ENCODE measurements at places on chromosomes 7 and 10.

- DNase-seq: no peak
Measured at GRCh38 chr10:131083915-131084790, 227.4 kb downstream of the TCERG1L start.

GRCh38 chr7:148515237-148515636 is 75.3 kb upstream of the C7orf33 start:
- no peak for DNase-seq

GRCh38 chr10:1872151-1872726 is 134.9 kb upstream of the ADARB2 start:
- no peak for DNase-seq

GRCh38 chr10:89362929-89363328 is 14.9 kb upstream of the IFIT1B start:
- no peak for DNase-seq

DNA sequence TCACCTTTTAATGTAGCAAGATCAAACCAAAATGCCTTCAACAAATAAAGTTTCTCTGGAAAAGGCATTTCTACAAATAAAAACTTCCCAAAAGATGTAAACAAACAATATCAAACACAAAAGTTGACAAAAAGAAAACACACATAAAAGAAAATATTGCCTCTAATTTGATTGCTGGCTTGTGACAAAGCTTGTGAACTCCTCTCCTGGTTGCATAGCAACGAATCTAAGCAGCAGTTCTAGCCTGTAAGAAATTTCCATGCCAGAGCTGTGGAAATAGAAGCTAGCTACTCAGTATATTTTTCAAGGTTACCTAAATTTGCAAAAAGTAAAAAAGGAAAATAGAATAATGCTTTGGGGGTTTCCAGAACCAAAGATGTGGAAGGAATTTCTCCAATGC is 173.9 kb upstream of the CDK1 start:
- DNase-seq: no peak

DNA sequence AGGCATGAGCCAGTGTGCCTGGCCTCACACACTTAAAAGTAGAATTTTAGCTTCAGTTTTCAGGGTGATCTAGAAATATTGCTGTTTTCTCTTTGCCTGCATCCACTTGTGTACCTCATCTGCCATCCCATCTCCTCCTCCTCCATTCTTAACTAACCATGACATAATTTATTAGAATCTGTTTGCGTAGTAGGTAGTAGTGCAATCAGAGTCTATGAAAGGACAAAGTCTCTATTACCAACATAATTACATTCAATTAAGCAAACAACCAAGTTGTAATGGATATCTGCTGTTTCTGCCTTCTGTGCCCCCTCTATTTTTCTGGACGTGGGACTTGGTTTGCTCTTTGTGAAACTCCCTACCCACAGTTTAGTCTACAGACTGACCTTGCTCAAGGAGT is 72.9 kb downstream of the CDK14 start:
- no peak for DNase-seq

DNA sequence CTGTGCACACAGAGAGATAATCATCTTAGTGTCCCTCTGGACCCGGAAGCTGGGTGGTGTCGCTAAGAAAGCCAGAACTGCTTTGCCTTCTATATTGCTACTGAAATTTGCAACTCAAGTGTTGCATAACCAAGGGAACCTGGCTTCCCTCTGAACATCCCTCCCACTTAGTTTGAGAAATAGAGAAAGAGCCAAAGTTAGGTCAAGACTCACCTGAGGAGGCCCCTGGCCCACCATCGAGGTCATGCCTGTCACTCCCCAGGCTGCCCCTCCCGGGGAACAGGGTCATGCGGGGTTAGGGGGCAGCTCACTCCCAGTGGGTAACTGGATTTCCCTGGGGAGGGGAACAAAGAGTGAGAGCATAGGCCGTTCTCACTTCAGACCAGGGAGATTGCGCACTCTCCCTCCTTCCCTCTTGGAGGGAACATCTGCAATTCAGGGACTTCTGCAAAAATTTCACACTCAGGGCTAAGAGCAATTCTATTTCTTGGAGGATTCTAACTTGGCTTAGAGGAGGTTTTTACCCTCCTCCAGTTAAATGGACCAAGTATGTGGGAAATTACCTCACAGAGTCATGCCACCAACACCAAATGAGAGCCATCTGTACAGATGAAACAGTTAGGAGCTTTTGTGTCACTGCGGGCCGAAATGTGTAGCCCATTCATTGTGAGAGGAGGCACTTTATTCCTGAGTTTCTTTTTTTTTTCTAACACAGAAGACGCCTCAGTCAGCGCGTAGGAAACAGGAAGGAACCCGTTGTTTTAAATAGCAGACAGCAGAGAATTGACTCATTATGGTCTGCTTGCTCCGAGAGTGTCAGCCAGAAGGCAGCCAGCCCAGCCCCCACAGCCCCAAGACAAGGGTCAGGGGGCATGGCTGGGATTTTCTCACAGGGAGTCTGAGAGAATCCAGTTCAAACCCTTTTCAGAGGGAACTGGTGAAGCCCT is 221.3 kb downstream of the ARHGAP12 start:
- no peak for DNase-seq

- no peak for DNase-seq
Measured at GRCh38 chr7:1413936-1414639, 45.2 kb downstream of the MICALL2 start.

GRCh38 chr10:42177077-42177792 is 461.1 kb downstream of the ZNF33B start:
- no peak for DNase-seq

DNA sequence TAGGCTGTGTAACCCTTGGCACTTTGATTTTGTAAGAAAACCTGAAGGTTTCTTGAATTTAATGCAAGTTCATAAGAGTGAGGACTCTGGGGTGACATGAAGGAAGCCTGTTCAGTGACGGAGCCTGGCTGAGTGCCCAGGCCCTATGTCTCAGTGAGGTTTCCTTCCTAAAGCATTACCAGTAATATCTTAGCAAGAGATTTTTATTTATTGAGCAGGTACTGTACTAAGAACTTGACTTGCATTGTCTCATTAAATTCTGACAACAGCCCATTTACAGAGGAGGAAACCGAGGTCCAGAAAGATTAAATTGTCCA is 197.2 kb downstream of the HECW1 start:
- no peak for DNase-seq

- DNase-seq: no peak
Measured at GRCh38 chr10:680745-681144, 8.7 kb downstream of the DIP2C start.

GRCh38 chr7:113715981-113716856 is 202.6 kb downstream of the PPP1R3A start:
- DNase-seq: no peak

GRCh38 chr10:67978749-67979148 is 94.3 kb downstream of the SIRT1 start:
- no peak for DNase-seq

DNA sequence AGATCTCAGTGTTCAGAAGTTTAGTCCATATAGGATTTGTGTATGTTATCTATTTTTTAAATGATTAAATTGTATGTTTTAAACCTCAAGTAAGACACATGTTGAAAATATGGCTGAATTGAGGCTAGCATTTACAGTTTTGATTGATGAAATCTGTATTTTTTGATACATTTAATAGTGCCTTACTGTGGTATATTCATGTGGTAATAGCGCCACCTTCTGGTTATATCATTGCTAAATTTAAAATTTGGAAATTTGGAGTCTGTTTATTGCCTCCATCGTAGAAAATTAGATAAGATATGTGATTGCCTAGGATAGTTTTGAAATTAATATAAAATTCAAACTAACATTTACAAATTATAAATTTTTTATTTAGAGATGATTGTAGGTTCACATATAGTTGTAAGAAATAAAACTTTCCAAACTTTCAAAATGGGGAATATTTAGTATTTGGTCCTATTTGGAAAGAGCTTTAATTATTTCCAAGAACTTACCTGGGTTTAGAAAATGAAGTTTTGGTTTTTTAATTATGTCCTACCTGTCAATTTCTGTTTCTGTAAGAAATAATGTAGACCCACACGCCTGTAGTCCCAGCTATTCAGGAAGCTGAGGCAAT is 19.1 kb upstream of the ARMS2 start:
- DNase-seq: no peak

GRCh38 chr7:81704595-81704994 is 65.3 kb downstream of the HGF start:
- DNase-seq: no peak

DNA sequence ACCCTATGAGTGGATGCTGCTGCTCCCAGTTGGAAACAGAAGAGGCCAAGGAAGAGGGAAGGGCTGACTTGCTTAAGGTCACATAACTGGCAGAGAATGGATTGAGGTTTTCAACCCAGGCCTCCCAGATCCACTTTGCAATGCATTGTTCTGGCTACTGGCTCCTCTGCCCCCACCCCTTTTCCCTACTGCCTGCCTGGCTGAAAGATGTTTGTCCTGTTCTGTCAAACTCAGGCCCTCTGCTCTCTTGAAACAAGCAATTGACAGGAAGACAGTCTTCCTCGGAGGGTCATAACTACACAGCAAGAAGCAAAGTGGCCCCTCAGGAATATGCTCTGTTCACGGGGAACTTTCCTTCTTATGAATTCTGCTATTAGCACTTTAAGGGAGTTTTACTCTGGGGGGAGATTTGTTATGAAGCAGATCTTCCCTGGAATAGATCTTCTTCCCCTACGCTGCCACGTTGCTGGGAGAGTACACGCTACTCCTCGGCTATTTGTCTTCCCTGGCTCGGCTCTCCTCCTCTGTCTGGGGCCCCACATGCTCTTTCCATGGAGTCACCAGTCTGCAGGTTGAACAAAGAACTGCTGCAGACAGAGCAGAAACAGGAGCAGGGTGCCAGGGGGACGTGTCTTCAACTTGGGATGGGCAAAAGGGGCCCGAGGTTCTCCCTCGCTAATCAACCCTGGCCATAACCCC is 436.1 kb downstream of the TYW1 start:
- no peak for DNase-seq

- no peak for DNase-seq
Measured at GRCh38 chr7:8357536-8357935, 75.9 kb upstream of the NXPH1 start.

GRCh38 chr7:51236470-51237132 is 80.0 kb downstream of the COBL start:
- DNase-seq: no peak
